ENCODE measurements at places on chromosomes 2 and 18.

DNA sequence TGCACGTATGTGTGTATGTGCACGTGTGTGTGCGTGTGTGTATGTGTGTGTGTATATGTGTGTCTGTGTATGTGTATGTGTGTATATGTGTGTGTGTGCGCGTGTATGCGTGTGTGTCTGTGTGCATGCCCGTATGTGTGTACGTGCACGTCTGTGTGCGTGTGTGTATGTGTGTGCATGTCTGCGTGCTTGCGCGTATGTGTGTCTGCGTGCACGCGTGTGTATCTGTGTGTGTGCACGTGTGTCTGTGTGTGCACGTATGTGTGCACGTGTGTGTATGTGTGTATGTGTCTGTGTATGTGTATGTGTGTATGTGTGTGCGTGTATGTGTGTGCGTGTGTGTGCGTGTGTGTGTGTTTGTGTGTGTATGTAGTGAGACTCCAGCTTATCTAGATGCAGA lies 97.5 kb upstream of the SPATS2L start:
- no peak for DNase-seq

DNA sequence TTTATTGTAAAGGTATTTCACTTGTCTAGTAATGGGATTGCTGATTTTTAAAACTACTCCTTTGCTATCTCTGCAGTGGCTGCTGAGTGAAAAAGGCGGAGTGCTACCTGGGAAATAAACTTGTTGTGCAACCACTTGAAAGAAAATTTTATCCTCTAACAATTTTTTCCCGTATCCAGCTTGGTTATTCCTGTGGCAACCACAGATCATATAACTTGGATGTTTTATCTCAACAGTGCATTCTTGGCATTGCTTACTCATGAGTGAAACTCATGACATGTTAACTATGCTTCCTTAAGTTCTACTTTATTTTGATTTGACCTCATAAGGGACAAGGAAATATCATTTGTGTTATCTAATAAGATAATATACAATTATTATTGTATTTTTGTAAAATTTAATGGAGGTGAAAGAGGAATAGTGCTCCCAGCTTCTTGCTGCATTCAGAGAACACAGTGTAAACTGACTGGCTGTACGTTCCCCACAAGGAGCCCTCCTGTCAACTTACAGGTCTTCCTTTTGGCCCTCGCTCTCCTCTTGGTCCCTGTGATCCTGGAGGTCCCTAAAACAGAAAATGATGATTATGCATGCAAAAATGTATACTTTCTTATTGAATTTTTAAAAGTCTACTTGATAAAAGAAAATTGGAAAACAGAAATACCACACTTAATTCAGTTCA lies 82.7 kb downstream of the COL5A2 start:
- DNase-seq = peak; percentile 96

DNA sequence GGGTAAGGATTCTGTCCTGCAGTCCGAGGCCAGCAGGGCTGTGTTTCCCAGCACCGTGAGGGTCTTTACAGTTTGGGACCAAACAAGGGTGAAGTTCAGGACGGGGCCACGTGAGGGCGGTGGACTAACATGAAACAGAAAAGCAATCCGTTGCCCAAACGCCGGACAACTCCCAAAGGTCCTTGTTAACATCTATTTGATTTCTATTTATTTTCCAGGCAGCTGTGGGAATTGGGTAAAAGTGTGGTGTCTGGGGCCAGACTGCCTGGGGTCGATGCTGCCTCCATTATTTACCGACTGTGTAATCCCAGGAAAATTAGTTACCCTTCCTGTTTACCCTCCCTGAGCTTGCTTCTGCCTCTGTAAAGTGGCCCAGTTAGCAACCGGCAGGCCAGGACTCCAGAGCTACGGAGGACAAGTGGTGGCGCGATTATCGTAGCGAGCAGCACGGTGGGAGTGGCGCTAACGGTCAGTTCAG lies 66.3 kb upstream of the TCF7L1 start:
- DNase-seq = peak; percentile 86

GRCh38 chr2:10305254-10305635 lies 2.5 kb downstream of the HPCAL1 start:
- DNase-seq = peak; percentile 37

DNA sequence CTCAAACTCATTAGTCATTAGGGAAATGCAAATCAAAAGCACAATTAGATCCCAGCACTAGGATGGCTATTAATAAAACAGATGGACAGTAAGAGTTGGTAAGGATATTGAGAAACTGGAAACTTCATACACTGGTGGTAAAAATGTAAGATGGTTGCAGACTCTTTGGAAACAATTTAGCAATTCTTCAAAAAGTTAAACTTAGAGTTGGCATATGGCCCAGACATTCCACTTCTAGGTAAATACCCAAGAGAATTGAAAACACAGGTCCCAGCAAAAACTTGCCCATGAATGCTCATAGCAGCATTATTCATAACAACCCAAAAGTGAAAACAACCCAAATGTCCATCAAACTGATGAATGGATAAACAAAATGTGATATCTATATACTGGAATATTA lies 84.9 kb upstream of the ZFP36L2 start:
- peak; percentile 28 for DNase-seq

DNA sequence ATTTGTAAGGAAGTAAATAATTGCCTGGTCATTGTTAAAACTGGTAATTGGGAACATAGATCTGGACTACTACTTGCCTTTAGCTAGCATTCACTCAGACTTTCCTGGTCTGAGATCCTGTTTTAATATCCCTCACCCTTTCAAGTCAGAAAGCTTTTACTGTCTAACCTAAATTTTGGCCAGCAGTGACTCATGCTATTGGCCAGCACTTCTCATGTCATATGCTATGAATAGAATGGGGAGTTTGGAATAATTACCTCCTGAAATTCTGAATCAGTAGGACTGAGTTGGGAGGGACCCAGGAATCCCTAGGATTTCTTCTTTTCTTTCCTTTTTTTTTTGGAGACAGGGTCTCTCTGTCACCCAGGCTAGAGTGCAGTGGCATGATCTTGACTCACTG lies 19.3 kb downstream of the STK36 start:
- DNase-seq = peak; percentile 29

DNA sequence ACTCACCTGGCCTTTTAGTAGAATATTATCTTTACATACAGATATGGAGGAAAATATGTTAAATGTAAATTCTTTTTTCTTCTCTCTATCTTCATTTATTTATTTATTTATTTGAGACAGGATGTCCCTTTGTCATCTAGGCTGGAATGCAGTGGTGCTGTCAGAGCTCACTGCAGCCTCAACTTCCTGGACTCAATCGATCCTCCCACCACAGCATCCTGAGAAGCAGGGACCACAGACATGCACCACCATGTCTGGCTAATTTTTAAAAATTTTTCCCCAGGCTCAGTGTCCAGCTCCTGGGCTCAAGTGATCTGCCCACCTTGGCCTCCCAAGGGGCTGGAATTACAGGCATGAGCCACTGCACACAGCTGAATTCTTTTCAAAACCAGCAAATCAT lies 20.3 kb downstream of the KYNU start:
- no peak for DNase-seq

DNA sequence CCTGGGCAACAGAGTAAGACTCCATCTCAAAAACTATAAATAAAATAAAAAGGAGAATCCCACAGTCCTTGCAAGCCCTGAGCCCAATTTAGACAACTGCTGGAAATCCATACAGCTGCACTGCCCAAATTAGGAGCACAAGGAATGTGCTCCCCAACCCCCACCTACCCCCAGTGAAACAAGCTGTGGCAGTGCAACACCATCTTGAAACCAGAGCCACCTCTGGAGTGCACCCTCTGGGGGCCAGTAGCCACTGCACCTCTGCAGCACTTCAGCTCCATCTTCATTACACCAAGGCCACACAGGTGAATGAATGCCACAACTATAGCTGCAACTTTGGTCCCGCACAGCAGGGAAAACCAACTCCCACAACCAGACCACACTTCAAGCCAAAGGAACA lies 37.3 kb downstream of the USP34 start:
- no peak for DNase-seq

DNA sequence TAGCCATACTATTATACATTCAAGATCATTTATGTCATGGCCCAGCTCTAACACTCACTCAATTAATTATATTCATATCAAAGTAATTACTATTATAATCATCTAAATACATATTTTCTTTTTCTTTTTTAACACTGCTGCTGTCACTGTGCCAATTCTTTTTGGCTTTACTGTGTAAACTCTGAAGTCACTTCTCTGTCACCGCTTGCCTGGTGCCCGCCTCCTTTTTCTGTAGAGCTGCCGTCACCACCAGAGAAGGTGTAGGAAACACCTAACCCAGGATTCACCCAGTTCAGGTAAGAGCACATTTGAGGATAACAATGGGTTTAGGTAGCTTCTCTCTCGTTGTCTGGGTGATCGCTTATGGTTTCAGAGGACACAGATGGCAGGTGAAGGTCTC lies 93.3 kb downstream of the AOX1 start:
- DNase-seq = no peak

DNA sequence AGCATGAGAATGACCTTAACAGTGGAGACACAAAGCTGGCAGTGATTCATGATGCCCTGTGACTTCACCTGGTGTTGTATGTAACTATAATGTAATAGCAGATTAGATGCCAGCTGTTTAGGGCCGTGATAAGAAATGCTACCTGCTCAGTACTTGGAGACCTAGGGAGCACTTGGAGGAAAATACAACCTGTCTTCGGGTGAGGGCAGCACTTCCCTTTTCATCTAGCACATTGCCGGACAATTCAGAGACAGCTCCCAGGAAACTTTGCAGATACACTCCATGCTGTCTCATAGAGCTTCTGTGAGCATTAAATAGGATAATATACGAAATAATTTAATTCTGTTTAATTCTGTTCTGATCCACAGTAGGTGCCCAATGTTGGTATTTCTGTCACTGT lies 668.5 kb downstream of the TSN start:
- DNase-seq = no peak

GRCh38 chr2:128799284-128799552 lies 480.6 kb upstream of the HS6ST1 start:
- no peak for DNase-seq

DNA sequence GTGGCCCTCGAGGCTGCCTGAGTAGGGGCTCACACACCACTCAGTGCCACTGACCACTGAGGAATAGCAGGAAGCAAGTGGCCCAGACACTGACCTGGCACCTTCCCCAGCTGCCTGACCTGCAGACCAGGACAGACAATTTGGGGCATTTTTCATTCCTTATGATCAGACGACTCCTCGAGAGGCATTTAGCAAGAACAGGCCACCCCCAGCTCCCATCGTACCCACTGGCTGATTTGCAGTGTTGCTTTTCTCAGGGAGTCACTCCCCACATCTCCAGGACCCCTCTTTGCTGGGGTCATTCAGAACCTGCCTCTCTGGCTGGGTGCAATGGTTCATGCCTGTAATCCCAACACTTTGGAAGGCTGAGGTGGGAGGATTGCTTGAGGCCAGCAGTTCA lies 185.7 kb downstream of the HAUS1 start:
- DNase-seq = no peak

DNA sequence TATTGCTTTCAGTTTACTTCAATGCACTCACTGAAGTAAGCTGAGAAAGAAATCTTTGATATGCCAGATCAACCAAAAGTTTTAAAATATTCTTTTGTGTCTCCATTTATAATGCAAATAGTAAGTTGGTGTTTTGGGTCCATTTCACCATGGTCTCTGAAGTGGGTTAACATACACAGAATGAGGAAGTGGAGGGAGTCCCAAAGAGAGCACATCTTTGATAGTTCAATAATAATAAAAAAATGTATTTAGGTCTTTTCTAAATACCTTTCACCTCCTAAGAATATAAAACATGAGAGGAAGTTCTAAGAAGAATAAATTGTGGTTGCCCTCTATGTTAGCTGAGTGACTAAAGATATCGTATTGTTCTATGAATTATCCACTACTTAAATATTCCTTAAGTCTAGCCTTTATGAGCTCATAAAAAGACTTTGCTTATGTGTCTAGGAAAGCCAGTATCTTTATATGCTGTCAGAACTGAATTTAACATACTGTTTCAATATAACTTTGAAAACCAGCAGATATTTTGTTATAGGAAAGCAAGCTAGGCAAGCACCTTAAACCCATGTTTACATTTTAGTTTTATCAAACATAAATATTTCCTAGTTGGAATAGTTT lies 148.7 kb upstream of the ZEB2 start:
- DNase-seq = no peak

- no peak for DNase-seq
Observed at GRCh38 chr18:57780318-57780705, 22.8 kb downstream of the ATP8B1 start.

DNA sequence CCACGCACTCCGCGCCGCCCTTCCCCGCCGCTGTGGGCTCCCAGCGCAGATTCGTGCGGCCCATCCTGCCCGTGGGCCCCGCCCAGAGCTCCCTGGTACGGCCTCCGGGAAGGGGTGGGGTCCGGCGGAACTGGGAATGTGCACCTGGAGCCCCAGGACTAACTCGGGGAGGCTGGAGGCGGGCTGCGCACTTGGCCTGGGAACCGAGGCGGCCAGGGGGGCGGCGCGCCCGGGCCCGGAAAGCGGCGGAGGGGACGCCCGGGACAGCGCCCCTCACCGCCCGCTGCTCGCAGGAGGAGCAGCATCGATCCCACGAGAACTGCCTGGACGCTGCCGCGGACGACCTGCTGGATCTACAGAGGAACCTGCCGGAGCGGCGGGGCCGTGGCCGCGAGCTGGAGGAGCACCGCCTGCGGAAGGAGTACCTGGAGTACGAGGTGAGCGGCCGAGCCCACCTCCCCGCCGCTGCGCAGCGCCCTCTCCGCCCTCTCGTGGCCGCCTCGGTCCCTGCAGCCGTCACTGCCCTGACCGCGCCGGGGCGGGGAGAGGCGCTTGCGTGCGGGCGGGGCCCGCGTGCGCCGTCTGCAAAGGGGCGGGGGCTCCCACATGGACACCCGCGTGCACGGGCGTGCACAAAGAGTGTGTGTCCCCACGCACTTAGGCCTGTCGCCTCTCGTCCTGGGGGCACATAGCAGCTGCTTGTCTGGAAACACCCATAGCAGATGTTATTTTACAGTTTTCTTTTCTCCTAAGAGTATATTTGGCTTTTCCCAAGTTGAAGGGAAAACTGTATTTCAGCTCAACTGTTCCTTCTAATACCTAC lies 25.2 kb downstream of the PSD4 start:
- peak; percentile 74 for DNase-seq

Measured in ELR (cell line).